ENCODE measurements at places on chromosomes 16 and 17.
A peak's percentile ranks its signal among the peaks of the same experiment; 100 is the strongest.

DNA sequence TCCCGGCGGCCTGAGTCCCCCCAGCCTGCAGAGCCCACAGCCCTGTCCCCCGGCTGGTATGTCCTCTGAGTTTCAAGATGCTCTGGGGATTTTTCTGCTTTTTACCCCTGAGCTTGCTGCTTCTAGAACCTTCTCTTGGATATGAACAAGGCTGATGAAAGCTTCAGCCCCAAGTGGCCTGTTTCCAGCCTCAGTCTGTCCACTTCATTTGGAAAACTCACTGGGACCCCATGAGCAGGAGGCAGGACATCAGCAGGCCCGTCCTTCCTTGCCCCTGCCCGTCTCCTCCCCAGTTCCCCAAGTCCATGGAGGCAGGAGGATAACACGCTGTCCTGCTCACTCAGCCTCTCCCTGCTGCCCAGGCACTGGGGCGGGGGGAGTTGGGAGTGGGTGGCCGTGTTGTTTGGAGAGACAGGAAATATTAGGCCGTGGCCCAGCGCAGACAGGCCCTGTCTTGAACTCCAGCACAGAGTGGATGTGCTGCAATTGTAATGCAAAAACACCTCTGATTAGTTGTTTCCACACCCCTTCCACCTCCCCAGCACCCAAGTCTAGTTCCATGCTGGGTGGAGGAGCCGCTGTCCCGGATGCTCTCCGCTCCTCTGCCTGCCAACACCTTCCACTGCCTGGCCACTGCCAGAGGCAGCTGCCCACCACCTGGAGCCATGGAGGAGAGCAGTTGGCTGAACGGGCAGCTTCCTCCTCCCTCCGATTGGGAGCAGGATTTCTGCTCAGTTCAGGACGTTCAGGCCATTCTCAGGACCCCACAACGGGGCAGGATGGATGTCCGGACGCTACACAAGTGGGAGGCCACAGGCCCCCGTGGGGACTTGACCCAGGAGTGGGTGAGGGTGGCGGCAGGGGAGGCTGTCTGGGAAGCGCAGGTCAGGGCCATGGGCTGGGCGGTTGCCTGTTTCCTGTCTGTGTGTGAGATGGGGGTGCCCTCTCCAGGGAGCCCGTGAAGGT lies 216.9 kb upstream of the GSE1 start:
- no peak for DNase-seq

GRCh38 chr17:40596261-40596919 lies 31.1 kb upstream of the CCR7 start:
- DNase-seq, result peak; percentile 58

GRCh38 chr17:73888862-73889261 lies 244.6 kb upstream of the SDK2 start:
- DNase-seq, result no peak

DNA sequence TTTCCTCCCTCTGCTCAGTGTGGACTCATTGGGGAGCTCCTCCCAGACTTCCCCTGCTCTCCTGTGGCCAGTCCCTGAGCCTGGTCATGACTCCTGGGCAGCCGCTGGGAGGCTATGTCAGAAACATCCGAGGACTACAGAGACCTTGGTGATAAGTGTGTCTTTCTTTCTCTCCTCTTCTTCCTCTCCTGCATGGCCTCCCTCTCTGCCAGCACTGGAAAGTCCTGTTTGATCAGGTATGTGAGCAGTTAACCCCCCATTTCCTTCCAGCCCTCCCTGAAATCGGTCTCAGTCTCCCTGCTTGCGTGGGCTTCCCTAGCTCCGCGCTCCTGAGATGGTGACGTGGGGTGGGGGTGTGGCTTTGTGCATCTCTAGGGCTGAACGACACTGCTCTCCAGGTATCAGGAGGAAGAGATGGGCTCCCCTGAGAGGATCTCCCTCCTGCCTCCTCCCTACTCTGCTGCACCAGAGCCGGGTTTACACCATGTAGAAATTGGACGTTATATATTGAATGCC lies 2.1 kb downstream of the RHBDL3 start:
- no peak for DNase-seq

GRCh38 chr17:80876950-80877728 lies 114.5 kb upstream of the CHMP6 start:
- DNase-seq, result no peak

- DNase-seq, result no peak
These were observed 6.3 kb upstream of the PRKAR1A start for GRCh38 chr17:68505951-68506350.

DNA sequence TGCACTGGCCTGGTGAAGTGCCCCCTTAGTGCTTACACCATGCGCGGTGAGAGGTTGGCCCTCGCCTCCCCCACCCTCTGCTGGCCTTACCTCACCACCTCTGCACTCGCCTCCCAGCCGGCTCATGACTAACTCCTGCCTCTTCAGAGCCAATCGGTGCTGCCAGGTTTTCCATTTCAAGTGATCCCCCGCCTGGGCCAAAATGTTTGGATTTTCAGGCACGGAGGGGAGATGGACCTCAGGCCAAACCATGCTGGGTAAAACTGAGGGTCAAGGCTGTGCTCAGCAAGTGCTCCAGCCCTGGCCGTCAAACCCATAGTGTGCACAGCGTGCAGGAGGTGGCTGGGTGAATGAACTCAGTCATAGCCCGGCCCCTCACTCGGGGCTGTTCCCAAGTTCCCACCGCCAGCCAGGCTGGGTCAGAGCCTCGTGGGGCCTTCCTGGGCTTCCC lies 175.4 kb downstream of the SEC14L1 start:
- DNase-seq, result no peak

DNA sequence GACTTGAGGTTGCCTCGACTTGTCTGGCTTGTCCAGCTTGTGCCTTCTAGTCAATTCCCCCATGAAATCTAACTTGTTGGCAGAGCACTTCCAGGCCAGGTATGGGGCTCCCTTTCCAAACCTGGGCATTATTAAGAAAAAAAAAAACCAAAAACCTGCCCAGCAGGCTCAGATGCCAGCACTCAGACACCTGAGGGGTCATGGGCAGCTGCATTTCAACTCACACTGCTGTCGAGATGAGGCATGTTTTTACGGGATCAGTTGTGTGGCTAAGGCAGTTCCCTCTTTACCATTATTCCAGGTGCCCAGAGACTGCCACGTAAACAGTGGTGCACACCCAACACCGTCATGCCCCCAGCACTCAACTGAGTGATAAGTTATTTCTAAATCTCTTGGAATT lies 17.8 kb downstream of the TMEM11 start:
- DNase-seq, result no peak

GRCh38 chr17:78972507-78973105 lies 7.1 kb downstream of the LGALS3BP start:
- no peak for DNase-seq

DNA sequence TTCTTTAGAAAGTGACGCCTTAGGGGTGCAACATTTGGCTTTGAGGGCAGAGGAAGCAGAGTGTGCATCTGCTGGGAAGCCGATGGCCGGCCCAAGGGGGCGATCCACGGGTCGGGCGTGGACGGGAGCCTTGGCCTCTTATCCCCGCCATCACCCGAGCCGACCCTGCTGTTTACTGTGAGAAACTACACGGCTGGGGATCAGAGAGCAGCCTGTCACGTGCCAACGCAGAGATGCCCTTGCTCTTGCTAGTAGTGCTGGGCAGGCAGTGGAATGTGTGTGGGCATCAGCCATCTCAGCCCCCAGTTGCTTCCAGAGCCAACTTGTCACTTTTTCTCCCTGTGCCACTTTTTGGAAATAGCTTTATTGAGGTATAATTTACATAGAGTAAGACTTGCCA lies 26.7 kb upstream of the ITGB4 start:
- DNase-seq, result no peak

- DNase-seq, result no peak
These were observed 1.4 kb upstream of the SLC22A31 start for GRCh38 chr16:89201439-89202377.

DNA sequence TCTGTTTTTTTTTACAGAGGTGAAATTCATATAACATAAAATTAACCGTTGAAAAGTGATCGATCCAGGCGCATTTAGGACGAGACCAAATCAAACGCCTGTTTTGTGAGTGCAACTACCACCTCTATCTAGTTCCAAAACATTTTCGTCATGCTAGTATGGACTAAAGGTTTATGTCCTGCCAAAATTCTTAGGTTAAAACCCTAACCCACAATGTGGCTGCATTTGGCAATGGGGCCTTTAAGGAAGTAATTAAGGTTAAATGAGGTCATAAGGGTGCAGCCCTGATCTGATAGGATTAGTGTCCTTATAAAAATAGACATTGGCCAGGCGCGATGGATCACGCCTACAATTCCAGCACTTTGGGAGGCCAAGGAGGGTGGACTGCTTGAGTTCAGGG lies 32.8 kb upstream of the RCVRN start:
- DNase-seq, result no peak

DNA sequence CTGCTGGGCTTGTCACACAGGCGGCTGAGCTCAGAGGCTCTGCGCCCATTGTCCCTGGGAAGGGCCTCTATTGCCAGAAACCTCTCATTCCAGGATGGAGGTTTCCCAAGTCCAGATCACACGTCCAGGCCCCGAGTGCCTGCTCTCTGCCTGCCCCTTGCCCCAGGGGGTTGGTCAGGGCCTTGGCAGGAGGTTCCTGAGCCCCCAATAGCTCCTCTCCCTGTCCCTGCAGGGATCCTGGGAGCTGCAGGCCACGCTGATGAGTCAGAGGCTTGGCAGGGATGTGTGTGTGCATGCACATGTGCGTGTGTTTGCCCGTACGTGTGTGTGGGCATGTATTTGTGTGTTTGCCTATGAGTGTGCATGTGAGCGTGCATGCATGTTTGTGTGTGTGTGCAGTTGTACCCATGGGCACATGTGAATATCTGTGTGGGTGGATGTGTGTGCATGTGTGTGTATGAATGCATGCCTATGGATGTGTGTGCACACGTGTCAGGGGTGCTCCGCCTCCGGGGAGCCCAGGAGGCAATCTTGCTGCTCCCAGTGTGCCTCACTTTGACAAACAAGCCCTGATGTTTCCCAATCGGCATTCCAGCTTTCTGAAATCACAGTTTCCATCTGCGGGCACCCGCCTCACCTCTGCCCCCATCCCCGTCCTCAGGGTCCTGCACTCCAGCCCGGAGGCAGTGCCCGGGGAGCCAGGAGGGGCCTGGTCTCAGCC lies 98.4 kb upstream of the GSE1 start:
- peak; percentile 17 for DNase-seq

GRCh38 chr17:62696726-62697490 lies 69.4 kb downstream of the MRC2 start:
- no peak for DNase-seq

DNA sequence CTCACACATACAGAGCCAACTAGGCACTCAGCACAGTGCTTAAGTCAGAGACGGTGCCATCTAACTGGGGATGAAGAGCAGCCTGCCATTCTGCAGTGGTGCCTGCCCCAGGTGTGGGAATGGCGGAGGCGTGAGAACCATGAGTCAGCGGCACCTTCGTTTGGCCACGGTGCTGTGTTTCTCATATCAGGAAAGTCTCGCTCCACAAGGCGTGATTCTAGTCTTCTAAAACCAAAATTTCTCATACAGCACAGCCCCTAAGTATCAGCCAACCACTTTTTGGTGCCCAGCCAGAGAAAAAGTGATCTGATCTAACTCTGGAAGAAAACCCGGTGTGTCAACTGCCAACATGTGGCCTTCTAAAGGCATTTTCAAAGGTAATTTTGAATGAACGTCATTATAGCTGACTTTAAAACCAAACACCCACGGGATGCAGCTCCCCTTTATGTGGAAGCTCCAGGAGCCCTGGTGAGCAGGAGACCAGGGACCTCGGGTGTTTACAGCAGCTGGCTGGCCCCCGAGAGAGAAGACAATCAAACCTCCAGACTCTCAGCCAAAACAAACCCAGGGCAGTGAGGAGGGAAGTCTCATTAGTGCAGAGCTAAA lies 54.6 kb downstream of the ABCC12 start:
- no peak for DNase-seq

DNA sequence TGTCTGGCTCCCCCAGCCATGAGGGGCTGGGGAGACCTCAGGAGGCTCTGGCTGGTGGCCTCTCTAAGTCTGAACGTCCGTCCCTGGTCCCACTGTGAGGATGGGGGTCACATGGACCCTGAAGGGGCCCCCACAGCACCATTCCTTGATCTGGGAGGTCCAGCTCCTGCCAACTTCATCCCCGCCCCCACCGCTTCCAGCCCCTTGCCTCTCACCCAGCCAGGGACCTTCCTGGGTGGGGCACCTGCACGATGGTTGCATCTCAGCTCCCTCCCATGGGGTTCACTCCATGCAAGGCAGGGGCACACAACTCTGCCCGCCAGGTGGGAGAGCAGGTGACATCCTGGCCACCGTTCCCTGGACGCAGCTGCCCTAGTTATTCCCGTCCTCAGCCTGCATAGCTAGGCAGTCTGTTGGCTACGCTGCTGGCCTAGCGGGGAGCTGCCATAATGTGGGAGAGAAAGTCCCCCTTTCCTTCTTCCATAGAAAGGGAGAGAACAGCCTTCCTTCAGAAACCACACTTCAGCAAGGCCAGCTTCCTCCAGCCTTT lies 217.9 kb upstream of the RPL38 start:
- DNase-seq, result no peak

- no peak for DNase-seq
These were observed 624.5 kb downstream of the TOX3 start for GRCh38 chr16:51922476-51922875.

- DNase-seq, result no peak
These were observed 32.9 kb downstream of the PGS1 start for GRCh38 chr17:78411241-78411857.

- DNase-seq, result no peak
These were observed 206.1 kb upstream of the ZFHX3 start for GRCh38 chr16:73253922-73254480.

DNA sequence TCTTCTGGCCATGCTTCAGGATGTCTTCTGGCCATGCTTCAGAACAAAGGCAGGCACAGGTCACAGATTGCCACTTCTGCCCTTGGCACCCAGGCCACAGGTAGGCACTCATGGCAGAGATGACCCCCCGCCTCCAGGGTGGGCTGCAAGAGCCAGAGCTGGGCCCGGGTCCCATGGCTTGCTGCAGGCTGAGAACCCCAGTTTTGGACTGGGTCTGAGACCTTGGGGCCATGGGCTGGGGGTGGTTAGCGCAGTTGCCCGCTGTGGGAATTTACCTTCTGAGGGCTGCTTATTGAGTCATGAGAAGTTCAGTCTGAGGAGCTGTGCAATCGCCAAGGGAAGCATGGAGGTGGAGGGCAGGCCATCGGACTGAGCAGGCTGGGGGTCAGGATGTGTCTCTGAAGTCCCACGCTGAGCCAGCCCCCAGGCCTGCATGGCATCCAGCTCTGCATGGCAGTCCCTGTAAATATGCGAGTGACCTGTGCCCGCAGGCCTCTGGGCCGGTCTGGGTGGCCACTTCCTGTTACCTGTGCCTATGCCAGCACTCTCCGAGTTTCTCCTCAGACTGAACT lies 1.7 kb downstream of the ANKRD13B start:
- no peak for DNase-seq

DNA sequence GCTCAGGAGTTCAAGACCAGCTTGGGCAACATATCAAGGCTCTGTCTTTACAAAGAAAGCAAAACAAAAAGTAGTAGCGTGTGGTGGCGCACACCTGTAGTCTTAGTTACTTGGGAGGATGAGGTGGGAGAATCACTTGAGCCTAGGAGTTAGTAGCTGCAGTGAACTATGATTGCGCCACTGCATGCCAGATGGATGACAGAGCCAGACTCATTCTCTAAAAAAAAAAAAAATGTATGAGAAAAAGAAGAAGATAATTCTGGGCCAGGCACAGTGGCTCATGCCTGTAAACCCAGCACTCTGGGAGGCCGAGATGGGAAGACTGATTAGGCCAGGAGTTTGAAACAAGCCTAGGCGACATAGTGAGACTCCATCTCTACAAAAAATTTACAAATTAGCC lies 28.5 kb downstream of the STAT5B start:
- peak; percentile 41 for DNase-seq
